ENCODE measurements at places on chromosomes 3 and 15. TPM values are rescaled to one million over a fixed set of nuclear protein-coding genes. Genes with fewer than 3 reads are reported as not detected.

DNA sequence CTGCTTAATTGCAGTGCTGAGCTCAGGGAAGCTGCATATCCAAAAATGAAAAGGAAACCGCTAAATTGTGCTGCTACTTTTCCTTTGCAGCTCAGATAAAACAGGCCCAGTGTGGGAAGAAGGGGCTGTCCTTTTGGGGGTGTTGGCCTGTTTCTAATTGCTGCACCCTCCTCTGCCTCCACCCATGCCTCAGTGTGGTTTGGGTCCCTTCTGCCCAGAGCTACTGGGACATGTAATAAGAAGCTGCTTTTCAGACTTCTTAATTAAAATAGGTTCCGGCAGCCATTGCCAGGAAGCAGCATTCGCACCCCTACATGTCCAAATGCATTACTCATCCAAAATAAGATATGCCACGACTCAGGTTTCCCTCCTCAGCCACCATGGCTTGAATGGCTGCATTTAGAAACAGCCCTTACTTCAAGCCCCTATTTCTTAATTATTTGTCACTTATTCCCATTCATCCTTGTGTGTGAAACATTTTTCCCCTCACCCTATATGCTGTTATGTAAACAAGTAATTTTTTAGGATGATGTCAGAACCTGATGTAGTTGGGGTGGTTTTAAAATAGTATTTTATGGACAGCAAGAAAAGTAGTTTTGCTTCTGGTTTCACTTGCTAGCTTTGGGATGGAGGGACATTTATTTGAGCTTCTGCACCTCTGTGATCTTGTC, 235.9 kb upstream of the CTDSPL start:
- DNase-seq = no peak

DNA sequence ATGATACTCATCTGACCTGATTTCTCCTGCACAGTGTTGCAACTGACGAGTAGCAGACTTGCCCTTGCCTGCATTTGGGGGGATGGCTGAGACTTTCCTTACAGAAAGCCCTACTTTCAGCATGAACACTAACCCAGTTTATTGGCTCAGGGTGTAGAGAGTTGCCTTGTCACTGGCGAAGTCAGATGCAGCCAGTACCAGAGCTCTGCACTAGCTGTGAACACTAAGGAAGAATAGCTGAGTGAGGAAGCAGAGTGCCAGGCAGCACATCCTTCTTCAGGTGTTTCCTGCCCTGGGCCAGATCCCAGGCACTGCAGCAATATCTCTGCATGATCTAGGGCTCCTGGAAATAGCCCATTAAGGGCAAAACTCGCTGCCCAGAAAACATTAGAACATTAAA, 154.0 kb upstream of the SYNPR start:
- no peak for DNase-seq

DNA sequence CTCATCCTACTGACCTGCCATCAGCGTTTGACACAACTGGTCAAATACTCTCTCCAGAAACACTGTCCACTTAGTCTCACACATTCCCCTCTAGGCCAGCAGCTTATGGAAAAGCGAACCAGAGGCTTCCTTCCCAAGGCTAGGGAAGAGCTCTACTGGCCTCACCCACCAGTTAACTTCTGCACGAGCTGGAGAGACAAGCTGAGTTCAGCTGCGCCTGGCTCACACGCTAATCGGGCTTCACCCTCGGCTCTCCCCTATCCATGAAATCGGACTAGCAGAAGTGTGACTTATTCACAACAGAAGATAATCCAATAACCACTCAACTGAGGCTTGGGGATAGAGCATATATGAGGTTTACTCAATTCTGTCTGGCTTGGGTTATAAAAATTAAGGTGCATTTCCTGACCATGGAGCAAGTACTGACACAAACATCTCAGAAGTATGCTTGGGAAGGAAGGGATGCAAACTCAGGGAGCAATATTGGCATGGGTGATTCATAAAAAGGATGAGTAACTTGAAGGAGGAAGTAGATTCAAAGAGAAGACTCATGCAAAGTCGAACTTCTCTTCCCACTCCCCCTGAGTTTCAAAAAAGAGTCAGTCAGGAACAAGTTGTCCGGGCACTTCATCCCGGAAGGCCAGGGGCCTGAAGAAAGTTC, 73.1 kb downstream of the XXYLT1 start:
- peak; percentile 29 for DNase-seq

DNA sequence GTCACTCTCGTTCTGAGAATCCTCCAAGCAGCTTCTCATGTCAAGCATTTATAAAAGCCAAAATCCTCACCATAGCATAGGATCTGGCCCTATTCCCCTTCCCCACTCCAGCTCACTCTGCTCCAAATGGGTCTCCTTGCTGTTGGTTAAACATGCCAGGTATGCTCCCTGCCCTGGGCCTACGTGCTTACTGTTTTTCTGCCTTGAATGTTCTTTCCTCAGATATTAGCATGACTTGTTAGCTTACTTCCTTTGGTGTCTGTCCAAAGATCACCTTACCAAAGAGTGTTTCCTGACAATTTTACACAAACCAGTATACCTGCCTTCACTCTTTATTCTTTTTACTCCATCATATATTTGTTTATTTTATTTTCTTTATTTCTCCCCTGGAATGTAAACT, 33.1 kb upstream of the MYO5C start:
- no peak for DNase-seq

DNA sequence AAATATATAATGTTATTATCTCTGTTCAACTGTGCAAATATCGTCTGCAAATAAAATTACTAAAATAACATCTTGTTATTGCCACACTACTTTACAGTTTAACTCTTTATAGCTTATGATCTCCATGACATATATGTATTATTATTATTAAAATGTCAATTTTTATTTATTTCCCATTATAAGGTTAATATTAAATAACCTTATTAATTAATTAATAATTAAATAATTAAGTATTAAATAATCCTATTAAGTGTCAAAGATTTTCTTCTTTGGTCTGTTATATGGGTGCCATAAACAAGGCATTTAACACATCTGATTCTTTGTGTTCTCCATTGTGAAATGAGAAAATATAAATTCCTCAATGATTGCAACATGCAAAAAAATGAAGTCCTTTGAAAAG, 10.0 kb downstream of the BCHE start:
- no peak for DNase-seq

GRCh38 chr15:85973584-85974347, 105.9 kb upstream of the AGBL1 start:
- DNase-seq = no peak

DNA sequence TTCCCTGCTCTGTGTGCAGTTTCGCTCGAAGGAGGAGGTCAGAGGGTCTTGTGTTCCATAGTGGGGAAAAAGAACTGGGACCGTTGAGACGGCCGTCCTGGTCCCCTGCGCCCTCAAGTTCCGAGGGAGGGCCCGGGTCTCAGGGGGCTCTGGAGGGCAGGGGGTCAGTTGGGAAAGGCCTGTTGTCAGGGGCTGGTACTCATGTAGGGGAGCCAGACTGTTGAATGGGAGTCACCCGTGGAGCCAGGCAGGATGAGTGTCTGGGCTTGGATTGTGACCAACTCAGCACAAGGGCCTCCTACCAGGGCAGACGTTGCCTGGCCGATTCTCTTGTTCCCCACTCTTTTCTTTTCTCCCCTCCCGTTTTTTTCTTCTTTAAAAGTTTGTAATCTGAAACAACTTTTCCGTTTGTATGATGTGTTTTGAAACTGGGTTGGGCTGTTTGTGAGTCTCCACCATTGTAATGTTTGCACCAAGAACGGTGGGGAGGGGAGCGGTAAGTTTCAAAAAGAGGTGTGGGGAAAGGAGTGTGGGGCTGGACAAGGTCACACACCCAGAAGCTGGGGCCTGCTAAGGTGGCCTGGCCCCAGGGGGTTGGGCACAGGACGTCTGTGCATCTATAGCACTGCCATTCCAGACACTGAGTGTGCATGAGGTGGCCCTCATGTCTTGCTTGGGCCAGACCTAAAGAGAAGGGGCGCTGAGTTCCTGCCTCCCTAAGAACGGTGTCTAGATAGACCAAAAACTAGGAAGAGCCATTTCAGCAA, 1.1 kb downstream of the CMTM7 start:
- DNase-seq = peak; percentile 77

DNA sequence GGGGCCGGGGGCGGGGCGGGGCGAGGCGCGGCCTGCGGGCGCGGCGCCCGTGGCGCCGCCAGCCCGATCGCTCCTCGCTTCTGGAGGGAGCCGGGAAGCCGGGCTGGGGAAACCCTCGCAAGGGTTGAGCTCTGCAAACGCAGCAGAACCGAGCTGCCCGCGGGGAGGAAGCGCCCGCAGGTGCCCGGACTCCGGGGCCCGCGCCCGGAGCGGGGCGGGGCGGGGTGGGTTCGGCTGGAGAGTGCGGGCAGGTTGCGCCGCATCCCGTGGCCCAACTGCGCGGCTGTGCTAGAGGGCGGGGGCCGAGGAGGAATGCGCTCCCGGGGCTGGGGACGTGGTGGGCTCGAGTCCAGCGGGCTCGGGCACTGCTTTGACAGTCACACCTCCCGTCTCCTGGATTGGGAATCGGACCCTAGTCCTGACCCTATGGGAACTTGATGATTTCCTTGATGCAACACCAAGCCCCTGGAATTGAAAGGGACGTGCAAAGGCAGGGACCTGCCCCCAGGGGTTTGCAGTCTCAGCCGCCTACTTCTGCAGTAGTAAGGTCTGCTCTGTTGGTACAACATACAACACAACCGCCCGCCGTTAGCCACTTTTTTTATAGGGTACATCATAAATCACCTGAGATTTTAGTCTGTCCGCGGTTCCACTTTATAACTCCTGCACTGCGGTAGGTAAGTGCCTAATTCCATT, 34.3 kb downstream of the ZBTB38 start:
- peak; percentile 72 for DNase-seq

DNA sequence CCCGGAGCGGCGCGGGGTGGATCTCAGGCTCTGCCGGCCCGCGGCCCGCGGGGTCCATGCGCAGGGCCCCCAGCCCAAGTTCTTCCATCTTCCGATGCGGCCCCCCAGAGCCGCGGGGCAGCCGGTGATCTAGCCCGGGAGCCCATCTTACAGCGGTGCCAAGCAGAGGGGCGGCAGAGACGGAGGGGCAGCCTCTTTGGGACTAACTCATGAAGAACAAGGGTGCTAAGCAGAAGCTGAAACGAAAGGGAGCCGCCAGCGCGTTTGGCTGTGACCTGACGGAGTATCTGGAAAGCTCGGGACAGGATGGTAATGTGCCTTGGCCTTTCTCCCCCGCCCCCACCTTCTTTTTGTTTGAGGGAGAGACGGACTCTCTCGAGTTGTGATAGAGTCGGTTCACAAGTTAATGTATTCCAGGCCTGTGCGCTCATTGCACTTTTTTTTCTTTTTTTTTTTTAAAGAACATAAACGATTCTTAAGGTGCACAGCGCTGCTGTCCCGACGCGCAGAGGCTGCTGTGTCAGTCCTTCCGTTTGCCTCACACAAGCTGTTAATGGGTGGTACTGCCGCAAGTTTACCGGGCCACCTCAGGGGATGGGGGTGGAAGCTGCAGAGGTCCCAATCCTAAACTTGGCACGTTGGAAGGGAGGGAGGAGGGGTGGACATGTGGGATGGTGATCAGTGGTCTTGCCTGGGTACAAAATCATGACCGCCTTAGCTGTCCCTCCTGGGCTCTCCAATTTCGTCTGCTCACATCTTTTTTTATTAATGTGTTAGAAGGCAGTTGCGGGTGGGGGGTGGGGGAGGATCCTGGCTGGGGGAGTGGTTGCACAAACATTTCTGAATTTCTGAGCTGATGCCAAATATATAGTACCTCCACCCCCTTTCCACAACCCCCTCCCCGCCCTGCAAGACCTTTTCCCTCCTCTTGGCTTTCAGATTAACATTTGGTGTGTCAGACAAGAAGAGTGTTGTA, 801 bp downstream of the ARHGAP31 start:
- no peak for DNase-seq

DNA sequence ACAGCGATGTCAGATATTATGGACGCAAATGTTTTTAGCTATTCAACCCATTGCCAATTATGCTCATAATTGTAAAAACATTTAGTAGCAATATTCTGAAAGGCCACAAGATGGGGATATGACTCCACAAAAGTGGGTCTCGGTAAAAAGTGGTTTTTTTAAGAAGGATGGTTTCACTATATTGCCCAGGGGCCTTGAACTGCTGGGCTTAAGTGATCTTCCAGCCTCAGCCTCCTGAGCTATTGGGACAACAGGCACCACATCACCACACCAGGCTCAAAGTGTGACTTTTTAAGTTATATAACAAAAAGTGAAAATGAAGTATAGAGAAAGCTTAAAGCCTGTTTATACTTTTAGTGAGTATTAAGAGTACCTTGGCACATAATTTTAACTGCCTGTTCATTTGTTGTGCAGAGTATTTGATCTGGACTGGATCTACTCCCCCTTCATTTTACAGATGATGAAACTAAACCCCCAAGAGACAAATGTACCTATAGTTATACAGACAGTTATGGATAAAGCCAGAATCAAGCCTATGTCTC, 9.4 kb downstream of the NAA50 start:
- no peak for DNase-seq

GRCh38 chr3:151301787-151302186, 14.8 kb downstream of the GPR87 start:
- DNase-seq = no peak

DNA sequence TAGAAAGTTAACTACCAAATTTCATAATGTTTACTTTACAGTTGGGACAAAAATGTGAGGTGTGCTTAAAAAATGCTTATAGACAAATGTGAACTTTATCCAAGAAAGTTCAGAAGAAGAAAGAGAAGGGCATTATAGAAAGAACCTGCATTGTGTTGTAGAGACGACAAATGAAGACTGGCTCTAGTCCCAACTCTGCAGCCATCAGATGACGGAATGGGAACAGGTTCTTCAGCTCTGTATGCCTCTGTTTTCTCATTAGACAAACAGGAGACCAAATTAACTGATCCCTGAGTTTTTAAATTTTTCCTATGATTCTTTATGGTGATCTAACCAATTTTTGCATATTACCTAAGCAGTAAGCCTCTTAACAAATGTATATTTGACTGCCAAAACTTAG, 49.2 kb downstream of the PDZRN3 start:
- DNase-seq = no peak

- DNase-seq = no peak
These were observed 22.3 kb downstream of the CAND2 start for GRCh38 chr3:12818773-12819172.

GRCh38 chr15:100690795-100691158, 88.4 kb downstream of the ASB7 start:
- no peak for DNase-seq

DNA sequence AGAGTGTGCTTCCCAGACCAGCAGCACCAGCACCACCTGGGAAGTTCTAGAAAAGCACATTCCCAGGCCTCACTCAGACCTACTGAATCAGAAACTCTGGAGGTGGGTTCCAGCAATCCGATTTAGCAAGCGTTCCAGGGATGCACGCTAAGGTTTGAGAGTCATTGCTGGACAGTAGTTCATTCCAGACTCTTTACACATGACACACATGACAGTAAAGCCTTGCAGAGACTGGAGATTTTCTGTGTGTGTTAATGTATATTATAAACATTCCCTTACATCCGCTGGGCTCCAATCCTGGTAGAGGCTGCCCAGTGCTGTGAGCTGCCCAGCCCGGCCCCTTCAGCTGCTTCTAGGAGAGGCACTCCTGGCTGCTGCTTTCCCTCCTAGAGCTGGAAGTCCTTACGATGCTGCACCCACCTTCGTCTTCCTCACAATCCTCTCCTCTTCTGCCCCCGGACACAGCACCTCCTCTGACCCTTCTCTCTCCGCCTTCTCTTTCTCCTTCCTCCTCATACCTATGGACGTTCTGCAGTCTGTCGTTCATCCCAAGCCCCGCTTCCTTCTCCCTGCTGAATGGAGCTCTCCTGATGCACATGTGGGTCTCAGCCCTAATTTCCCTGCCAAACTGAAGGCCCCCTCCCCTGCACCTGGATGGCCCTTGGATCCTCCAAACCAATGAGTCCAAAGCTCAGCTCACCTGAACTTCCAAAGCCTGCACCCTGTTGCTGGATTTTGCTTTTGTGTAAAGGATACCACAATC, 44.4 kb downstream of the ITGA11 start:
- peak; percentile 32 for DNase-seq

Gene PROK2
- total RNA-seq = not detected

Gene UROC1
- not detected for total RNA-seq

Gene DUOXA2
- 3.9 TPM for total RNA-seq

Gene LMAN1L
- not detected for total RNA-seq

Gene ATP13A5
- not detected for total RNA-seq

All from ureter (tissue), 1 donor.